ENCODE measurements at places on chromosomes 13 and 19.

DNA sequence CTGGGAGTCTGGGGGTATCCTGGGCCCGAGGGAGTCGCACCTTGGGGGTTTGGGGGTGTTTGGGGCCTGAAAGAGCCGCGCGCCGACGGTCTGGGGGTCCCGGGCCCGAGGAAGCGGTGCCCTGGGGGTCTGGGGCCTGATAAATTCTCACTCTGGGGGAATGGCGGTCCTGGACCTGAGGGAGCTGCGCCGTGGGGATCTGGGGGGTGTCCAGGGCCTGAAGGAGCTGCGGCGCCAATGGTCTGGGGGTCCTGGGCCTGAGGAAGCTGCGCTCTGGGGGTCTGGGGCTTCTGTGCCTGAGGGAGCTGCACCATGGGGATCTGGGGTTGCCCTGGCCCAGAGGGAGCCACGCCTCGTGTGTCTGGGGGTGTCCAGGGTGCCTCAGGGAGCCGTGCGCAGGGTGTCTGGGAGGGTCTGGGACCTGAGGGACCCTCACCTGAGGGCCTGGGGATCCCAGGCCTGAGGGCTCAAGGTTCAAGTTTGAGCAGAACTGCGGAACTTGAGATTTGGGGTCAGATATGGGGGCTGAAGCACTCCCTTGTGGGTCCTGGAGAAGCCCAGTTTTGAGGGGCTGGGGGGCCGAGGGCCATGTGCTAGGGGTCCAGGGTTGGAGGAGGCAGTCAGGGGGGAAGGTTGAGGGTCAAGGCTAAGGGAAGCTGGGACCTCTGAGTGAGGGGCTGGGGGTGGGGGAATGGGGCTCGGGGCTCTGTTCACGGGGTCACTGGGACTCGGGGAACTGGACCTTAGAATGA is 1.1 kb downstream of the HDGFL2 start:
- no peak for DNase-seq

DNA sequence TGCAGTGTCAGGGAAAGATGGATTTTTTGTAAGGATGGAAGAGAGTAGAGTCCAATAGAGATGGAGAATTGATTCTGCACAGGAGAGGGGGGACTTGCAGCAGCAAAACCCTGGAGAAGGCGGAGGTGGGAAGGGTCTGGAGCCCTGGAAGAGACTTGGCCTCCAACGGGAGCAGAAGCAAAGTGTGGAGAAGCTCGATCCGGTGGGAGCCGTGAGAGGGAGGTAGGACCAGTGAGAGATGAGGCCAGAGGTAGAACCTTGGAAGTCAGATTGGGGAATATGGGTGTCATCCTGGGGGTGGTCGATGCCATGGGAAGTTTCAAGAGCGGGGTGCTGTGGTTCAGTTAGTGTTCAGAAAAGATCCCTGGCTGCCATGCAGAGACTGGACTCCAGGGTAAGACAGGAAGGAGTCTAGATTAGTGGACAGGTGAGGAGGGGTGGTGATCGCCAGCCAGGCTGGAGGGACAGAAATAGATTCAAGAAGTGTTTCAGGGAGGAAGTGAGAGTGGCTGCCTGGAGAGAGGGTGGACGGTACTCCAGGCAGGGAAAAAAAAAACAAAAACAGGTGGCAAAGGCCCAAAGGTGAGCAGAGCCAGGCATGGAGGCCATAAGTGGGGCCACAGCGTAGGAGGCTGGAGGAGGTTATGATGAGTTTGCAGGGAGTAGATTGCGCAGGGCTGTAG is 2.6 kb downstream of the PPP5C start:
- no peak for DNase-seq

DNA sequence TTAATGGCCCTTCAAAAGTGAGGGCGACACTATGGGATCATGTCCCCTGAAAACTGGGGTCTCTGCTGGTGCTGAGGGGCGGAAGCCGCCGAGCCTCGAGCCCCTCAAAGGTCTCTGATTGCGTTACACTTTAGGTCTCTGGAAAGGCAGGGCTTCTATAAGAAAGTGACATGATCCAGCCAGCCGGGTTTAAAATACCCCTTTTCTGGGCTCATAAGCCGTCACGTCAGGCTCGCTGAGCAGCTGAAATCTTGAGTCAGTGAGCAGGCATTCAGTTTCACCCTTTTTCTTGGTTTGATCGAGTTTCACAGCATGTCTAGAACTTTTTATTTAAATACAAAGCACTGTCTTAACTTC is 600 bp upstream of the HMGB1 start:
- DNase-seq, result no peak

DNA sequence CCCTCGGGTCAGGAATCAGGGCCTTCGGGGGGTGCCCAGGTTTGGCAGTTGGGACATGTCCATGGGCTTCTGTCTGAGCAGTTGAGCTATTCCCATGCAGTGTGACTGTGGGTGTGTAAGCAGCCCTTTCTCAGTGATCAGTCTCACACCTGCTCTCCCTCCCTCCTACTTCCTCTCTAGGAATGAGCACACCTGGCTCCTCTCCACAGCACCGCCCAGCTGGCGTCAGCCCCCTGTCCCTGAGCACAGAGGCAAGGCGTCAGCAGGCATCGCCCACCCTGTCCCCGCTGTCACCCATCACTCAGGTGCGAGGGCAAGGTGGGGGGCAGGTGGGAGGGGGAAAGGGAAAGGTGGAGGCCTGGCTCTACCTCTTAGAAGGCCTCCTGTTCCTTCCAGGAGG is 25.9 kb downstream of the COMP start:
- no peak for DNase-seq

GRCh38 chr13:97382276-97382675 is 51.7 kb upstream of the RAP2A start:
- no peak for DNase-seq

- DNase-seq, result no peak
Observed at GRCh38 chr13:107545946-107546502, 669.3 kb downstream of the LIG4 start.

DNA sequence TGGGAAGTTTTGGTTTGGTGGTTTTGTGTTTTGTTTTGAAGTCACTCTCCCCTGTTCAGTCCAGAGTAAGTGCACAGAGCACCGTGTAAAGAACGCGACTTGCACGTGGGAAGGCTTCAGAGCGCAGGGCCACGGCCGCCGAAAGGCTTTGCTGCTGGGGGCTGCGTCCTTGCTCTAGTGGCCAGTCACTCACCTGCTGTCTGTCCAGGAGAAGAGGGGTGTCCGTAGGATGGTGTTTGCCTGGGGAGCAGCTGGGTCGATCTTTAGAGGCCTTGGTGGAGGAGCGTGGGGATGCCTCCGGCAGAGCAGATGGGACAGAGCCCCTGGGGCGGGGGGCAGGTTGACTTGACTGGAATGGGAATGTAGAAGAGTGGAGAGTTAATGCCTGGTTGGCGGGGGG is 116.6 kb upstream of the MCF2L start:
- no peak for DNase-seq

GRCh38 chr19:28234637-28235036 is 978.3 kb downstream of the UQCRFS1 start:
- DNase-seq, result no peak

DNA sequence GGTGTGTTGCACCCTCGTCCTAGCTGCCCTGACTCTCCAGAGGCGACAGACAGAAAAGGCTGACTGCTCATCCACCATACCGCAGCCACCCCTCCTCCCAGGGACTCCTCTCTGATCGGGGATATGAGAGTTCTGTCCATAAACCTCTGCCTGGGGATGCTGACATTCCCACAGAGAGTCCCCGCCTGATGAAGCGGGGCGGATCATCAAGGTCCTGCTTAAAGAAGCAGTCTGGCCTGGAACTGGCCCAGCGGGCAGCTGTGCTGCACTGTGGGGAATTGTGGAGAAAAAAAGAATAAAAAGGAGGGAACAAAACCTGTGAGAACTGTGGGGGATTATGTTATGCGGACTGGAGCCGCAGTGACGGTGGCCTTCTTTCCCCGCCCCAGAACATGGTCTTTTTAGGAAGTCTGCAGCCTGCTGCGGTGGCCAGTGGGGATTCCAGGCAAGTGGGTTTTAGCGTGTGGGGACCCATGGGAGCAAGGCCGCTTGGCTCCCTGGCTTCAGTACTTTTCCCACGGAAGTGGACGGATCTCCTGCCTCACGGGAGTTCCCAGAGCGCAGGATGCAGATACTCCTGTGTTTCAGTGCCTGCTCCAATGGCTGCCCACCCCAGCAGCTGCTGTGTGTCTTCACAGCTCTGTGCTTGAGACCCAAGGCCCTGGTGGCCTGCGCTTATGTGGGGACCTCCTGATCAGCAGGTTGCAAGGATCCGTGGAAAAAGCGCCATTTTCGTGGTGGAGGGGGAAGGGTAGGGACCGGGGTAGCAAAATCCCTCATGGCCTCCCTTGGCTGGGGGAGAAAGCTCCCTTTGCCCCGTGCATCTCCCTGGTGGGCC is 1456.2 kb upstream of the SLC10A2 start:
- DNase-seq, result no peak

GRCh38 chr13:113365583-113365970 is 1.6 kb upstream of the GRTP1 start:
- DNase-seq, result no peak

GRCh38 chr13:48138270-48138669 is 43.4 kb upstream of the MED4 start:
- DNase-seq, result no peak

DNA sequence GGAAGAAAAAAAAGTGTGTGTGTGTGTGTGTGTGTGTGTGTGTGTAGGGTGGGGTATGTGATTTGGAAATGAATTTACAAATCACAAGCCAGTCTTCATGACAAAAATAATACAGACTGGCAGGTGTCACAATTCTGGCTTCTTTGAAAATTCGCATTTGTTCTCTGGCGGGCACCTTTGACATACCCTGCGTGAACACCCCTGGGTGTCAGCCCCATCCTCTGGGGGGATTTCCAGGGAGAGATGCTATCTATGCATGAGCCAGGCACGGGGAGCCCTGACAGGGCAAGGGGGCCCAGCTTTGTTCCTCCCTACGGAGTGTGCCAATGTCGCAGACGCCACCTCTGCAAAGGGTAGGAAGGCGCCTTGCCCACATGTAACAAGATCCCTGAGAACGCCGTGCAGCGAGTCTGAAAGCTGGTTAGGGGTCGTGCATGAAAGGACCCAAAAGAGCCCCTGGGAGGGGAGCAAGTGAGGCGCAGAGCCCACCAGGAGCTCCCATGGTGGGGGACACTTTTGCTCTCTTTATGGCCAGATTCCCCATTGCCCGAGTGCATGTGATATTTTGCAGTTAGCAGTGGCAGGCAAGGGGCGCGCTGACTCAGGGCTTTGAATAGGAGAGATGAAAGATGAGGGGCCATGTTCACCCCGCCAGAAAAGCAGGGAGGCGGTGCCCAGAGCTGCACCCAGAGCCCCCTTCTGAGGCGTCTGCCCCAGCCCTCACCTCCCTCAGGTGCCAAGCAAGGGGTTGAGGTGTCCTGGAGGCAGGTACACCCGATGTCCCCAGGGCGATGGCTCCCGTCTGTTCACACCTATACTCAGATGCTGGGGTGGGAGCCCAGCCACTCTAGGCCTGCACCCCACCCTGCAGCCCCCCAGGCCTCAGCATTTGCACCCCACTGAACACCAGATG is 45.3 kb downstream of the KLF2 start:
- no peak for DNase-seq

DNA sequence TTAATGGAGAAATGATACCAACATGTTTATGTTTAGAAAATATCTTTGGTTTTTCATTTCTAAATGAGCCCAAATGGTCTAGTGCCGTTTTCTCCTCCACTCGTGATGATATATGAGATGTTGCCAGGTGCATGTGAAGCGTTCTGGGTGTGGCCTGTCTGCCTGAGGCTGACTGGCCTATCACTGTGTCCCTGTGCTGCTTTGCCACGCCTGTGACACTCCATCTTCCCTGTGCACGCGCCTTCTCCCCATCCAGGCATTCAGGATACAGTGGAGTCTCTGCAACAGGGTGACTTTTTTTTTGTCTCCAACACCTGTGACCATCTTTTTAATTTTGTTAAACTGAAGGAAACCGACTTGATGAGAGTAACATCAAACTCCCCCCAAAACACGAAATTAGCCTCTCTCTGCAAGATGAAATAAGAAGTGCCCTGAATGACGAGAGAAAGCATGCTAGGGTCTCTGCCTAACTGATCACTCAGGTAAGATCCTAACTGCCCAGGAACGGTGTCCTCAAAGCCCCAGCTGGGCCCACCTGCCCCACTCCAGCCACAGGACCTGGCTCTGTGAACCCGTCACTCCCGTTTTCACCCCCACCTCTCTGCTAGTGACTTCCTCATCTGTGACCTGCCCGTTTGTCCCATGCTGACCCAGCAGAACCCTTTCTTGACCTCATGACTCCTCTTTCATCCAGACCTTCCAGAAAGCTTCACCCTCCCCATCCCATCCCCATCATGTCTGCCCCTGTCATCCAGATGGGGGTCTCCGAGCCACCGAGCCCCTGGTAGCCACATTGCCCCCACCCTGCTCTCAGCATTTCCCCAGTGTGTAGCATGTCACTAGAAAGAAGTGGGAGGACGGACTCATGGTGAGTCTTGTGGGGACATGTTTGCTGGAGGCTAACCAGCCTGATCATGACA is 33.2 kb upstream of the TFDP1 start:
- DNase-seq, result no peak

- no peak for DNase-seq
Observed at GRCh38 chr19:4904481-4904880, 1.8 kb upstream of the ARRDC5 start.
